ENCODE measurements at places on chromosomes 1 and 21. TPM values are rescaled to one million over a fixed set of nuclear protein-coding genes. Genes with fewer than 3 reads are reported as not detected.

GRCh38 chr1:202979459-202979858 is 12.4 kb upstream of the CYB5R1 start:
- no peak overlapping the region for H3K4me3 ChIP-seq
- H3K27me3 ChIP-seq = no peaks in the 10 kb centered on the region

- H3K4me3 ChIP-seq = no peak overlapping the region
- H3K27me3 ChIP-seq = no peaks in the 10 kb centered on the region
- H3K27ac ChIP-seq = no peak overlapping the region
- DNase-seq = no peak
These were observed 31.4 kb downstream of the CLCA1 start for GRCh38 chr1:86499987-86500593.

MECR gene
- total RNA-seq = 19.1 TPM

CD34 gene
- total RNA-seq = 70.2 TPM

GRCh38 chr1:48470481-48470855 is 1.5 kb downstream of the SPATA6 start:
- DNase-seq = no peak
- peak overlapping the region; percentile 95 for H3K27ac ChIP-seq
- peak overlapping the region; percentile 92 for H3K4me3 ChIP-seq

- DNase-seq = peak; percentile 50
- no peaks in the 10 kb centered on the region for H3K27me3 ChIP-seq
- no peaks in the 10 kb centered on the region for H3K36me3 ChIP-seq
- H3K27ac ChIP-seq = no peak overlapping the region
- no peak overlapping the region for H3K4me3 ChIP-seq
- no peaks in the 10 kb centered on the region for H3K4me1 ChIP-seq
These were observed 271.8 kb downstream of the MATN1 start for GRCh38 chr1:30451532-30452125.

SYT14 gene
- total RNA-seq = 0.11 TPM

DNA sequence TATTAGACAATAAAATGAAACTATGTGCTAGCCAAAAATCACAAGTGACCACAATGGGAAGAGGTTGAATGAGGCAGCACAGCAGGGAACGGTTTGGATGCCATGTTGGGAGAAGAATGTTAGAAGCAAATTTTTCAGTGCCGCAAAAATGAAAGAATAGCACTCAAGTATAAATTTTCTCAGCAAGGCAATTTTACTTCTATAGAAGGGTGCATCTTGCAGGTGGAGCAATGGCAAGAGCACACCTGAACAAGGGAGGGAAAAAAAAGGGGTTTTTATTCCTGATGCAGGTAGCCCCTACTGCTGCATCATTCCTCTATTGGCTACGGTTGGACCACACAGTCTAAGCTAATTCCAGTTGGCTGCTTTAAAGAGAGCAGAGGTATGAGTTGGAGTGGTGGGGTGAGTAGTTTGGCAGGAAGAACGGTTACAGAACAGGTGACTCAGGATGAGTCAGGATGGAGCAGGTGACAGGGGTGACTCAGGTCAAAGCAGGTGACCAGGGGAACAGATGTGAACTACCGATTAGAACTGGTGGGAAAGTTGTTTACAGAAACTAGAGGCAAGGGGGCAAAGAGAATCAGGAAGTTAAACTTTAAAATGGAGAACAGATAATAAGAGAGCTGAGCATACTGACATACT is 301.1 kb upstream of the NRIP1 start:
- H3K27me3 ChIP-seq = no peaks in the 10 kb centered on the region
- no peaks in the 10 kb centered on the region for H3K36me3 ChIP-seq
- H3K4me1 ChIP-seq = no peaks in the 10 kb centered on the region

DNA sequence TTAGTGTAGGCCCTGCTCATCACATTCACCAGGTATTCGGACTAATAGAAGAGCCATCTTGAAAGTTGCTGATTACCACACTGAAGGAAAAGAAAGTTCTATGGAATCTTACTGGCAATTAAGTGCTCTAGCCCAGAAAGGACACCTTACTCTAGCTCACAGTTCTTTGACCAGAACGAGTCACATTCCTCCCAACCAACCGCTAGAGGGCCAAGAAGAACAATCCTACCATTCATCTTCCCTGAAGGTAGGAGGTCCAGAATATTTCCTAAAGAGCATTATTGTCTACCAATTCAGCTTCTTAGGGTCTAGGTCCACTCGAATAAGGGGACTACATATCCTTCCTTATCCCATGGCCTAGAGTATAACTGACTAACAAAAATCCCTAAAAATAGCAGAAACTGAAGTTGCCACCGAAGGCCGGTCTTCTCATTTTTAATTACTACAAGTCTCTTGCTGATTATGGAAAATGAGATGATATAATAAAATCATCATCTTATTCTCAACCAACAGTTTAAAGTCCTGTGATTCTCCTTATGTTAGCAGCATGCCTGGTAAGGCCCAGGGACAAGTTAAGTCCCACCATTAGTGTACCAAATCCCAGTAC is 2.7 kb upstream of the FMO1 start:
- H3K36me3 ChIP-seq = no peaks in the 10 kb centered on the region
- no peaks in the 10 kb centered on the region for H3K27me3 ChIP-seq
- H3K27ac ChIP-seq = no peak overlapping the region
- DNase-seq = no peak

DNA sequence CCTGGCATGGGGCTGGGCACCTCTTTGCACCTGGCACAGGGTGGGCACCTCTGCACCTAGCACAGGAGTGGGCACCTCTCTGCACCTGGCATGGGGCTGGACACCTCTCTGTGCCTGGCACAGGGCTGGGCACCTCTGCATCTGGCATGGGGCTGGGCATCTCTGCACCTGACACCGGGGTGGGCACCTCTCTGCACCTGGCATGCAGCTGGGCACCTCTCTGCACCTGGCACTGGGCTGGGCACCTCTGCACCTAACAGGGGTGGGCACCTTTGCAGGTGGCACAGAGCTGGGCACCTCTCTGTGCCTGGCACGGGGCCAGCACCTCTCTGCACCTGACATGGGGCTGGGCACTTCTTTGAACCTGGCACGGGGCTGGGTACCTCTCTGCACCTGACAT is 29.4 kb upstream of the CCDC27 start:
- H3K27ac ChIP-seq = no peak overlapping the region
- H3K4me3 ChIP-seq = no peak overlapping the region
- H3K36me3 ChIP-seq = no peaks in the 10 kb centered on the region
- peaks cover 12% of the 10 kb centered on the region for H3K27me3 ChIP-seq
- no peaks in the 10 kb centered on the region for H3K4me1 ChIP-seq
- no peak for DNase-seq

DNA sequence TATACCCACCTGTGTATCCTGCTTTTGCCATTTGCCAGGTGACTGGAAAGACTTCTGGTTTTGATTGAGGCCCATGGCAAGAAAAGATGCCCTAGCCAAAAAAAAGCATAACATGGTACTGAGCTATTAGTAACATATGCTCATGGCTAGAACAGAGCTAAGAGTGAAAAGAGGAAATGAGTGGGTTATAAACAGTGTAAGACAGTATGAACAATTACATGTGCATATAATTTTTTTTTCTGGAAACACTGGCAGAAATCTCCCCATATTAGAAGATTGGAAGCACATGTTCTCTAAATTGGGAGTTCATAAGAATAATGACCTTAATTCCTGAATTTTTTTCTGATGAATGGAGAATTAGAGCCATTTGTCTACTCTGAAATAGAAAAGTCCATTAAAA is 41.2 kb upstream of the PDC start:
- H3K4me3 ChIP-seq = no peak overlapping the region
- no peaks in the 10 kb centered on the region for H3K36me3 ChIP-seq
- H3K4me1 ChIP-seq = no peaks in the 10 kb centered on the region
- no peak overlapping the region for H3K27ac ChIP-seq
- DNase-seq = no peak
- H3K27me3 ChIP-seq = no peaks in the 10 kb centered on the region

DNA sequence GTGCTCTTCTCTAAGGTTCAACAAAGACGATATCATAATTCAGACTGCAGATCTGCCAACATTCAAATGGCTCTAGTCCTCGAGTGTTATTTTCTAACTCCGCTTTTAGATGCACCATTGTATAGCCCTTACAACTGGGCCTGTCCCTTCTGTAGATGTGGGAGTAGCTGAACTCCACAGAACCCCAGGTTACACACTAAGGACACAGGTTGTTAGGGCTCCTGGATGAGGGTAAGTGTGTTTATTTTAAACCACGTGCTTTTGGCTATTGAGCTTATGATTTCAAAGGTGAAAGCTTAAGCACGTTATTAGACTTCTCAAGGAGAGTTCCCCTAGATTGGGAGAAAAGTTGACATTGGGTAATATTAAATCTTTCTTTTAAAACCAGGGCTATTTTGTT is 64.7 kb downstream of the MPZL1 start:
- peaks cover 27% of the 10 kb centered on the region for H3K36me3 ChIP-seq
- H3K4me1 ChIP-seq = peaks cover 16% of the 10 kb centered on the region
- no peak overlapping the region for H3K27ac ChIP-seq

DNA sequence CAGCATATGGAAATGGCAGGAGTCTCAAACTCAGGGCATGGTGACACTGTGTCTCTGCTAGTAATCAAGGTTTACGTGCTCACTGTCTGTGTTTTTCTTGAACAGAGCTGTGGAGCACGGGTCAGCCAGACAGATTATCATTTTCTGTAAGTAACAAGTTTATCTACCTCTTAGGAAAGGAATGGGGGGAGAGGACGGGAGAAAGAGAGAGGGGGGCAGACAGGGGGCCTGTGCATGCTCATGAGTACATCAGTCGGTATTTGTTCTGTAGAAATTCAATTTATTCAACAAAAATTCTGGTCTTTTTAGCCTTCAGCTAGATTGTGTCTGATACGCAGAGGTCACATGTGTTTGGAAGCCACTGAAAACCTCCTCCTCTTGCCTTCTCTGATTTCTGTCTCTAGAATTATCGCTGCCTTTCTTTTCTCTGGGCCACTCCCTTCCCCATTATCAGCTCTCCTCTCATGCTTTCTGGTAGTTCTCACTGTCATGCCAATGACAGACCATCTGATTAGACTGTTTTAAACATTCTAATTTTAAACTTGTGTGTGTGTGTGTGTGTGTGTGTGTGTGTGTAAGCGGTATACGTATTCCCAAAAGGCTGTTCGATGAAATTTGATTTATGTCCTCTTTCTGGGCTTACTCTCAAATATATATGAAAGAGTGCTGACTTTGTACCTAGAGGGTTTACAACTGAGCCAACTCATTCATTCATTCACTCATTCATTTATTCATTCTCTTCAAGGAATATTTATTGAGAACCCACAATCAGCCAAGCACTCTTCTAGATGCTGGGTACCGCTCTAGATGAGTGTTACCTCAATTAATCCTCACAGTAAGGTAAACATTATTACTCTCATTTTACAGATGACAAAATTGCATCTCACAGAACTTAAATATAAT is 636.9 kb downstream of the KIF26B start:
- H3K36me3 ChIP-seq = no peaks in the 10 kb centered on the region
- H3K4me1 ChIP-seq = no peaks in the 10 kb centered on the region
- DNase-seq = no peak

VASH2 gene
- total RNA-seq = 1.9 TPM

TSPEAR gene
- under 0.01 TPM for total RNA-seq

DNA sequence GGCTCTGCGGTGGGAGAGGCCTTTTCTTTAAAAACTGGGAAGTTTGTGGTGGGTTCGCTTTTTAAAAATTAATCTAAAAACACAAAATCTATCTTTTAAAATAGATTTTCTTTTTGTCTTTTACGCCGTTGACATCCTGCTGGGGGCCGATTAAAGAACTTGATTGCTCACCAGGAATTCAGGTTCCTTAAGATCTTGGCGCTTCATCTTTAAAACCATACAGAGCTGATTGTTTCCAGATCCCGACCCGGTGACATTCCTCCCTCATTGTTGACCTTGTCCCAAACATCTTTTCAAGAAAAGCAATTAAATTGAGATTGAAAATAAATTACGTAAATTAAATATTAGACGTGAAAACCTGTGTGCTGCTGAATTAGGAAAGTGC is 546 bp upstream of the ZNF697 start:
- no peaks in the 10 kb centered on the region for H3K27me3 ChIP-seq
- H3K36me3 ChIP-seq = no peaks in the 10 kb centered on the region
- DNase-seq = no peak
- peak overlapping the region; percentile 91 for H3K27ac ChIP-seq
- peaks cover 25% of the 10 kb centered on the region for H3K4me1 ChIP-seq

SLC44A3 gene
- 0.83 TPM for total RNA-seq

DNA sequence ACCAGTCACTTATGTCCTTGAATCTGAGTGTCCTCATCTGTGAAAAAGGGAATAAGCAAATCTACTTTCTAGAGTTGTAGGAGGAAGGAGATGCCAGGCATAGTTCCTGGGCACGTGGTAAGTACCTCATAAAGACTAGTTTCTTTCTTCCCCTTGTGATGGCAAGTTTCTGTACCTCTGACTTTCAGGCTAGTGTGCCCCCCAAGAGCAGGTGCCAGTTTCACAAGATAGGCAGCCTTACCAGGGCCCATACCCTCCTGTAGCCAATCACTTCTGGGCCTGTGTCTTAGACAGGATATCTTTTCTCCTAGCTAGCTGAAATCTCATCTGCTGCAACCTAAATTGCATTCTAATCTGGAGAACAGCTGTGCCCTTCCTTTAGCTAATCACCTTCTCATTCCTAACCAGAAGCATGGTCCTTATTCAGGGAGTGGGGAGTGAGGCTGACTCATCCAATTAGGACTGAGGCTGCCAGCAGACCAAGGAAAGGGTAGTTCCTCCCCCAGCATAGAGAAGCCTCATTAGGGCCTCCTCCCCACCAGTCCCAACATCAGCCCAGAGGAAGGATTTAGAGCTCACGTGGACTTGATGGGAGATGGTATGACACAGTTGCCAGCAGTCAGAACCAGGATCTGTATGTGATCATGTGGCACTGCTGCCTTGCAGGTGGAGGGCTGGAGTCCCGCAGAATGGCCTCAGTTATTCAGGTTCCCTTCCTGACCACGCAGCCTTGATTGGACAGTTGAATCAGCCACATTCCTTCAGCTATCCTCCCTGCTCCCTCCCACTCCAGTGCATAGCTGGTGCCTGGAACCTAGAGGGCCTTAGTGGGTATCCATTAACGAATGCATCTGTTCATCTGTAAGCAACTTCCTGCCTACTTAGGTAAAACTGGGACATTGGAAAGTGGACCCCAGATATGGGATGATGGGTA is 7.9 kb downstream of the KLHDC8A start:
- H3K36me3 ChIP-seq = no peaks in the 10 kb centered on the region
- no peak overlapping the region for H3K27ac ChIP-seq
- no peak for DNase-seq
- no peak overlapping the region for H3K4me3 ChIP-seq

DNA sequence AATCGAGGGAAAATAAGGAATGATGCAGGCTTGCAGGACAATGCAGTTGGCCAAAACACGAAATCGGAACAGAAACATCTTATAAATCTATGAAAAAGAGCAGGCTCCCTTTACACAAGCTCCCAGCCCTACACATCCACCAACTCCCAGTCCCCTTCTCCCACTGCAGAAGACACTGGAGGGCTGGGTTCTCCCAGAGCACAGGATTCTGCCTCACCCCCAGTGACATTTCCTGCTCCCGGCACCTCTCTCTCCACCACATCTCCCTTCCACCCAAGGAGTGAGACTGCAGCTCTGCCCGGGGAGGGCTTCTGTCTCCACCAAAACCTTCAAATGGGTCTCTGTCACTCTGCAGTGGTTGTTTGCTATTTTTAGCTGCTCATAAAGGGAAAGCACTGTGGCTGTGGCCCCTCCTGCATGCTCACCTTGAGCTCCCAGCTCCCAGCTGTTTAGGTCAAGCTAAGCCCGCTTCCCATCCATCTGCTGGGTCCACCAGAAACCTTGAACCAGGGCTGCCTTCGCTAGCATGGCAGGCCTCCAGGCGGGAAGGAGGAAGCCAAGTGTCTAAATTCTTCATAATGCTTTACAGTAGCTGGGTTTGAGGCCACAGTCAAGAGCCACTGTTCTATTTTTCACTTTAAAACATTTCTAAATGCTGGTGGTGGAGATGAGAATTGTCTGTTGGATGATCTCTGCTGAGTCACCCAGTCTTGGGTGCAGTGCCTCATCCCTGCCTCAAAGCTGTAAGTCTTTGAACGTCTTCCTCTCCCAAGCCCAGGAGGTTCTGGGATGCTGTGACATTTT is 3.3 kb upstream of the C2CD2 start:
- H3K27me3 ChIP-seq = no peaks in the 10 kb centered on the region
- peaks cover 34% of the 10 kb centered on the region for H3K4me1 ChIP-seq
- no peak for DNase-seq
- H3K36me3 ChIP-seq = no peaks in the 10 kb centered on the region

Measured in esophagus muscularis mucosa (tissue), 4 donors.